ENCODE measurements at places on chromosomes 6 and 20.

DNA sequence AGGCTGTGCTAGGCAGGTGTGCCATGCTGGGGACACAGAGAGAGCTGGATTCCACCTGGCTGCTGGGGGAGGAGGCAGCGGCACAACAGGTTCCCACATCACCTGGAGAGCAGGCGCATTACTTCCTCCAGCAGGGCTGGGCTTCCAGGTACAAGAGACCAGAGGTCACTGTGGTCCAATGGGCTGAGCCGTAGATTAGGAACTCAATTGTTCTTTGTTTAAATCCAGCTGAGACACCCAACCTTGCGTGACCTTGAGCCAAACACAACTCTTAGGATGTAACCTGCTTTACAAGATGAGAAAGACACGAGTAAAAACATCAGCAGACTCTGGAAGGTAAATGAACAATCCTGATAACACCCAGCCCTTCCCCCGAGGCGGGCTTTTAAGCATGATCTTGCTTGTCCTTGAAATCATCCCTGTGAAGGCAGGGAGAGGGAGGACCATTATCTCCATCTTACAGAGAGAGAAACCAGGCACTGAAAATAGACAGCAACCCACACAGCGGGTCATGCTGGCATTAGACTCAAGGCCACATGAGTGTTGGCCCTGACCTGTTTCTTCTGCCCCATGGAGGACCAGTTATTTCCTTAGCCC, 216.5 kb upstream of the RREB1 start:
- no peak for DNase-seq

DNA sequence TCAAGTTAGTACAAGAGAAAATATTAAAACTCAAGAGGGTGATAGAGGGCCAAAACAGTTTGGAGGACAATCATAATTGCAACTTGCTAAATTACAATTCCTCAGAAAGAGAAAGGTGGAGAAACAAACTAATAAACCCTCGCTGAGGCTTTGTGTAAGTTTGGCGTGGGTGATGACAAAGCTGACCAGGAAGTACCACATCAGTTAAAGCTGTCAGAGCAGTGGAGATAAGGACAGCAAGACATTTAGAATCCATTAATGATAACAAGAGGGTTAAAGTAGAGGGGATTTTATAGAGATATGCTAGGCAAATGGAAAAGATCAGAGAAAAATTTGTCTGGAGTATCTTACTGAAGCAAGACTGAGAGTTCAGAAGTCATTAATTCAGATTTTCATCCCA, 334.4 kb downstream of the TFAP2B start:
- DNase-seq, result no peak

DNA sequence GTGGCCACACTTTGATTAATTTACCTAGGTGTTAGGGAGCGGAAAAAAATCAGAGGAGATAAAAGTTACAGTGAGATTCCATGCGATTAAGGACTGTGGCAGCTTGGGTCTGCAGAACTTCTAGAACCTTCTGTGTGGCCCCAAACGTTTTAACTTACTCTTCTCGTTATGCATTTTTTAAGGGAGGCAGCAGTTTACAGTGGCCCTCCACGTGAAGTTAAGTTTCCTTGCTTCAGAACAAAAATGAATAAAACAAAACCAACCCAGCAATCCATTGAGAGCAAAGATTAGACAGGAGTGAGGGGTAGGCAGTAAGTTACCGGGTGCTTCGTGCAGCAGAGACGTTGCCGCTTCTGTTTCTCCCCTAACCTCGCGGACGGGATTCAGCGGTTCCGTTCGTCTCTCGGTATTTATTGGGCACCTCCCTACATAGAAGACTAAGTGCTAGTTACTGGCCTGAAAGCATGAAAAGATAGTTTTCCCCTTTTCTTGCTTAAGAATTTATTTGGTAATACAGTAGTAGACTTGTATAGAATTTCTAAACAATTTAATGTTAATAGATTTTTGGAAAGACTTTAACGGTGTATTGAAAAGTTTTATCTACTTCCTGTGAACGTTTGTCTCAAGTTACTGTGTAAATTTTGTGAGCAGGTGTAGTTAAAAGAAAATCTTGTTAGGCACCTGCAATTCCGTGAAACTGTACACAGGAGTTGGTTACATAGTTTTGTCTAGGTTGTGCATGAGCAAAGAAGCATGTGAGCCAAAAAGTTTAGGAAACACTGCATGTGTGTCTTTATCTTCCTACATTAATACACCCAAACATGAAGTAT, 1.1 kb downstream of the BAG2 start:
- peak; percentile 3 for DNase-seq

GRCh38 chr20:609371-609964, 641 bp downstream of the TCF15 start:
- no peak for DNase-seq

DNA sequence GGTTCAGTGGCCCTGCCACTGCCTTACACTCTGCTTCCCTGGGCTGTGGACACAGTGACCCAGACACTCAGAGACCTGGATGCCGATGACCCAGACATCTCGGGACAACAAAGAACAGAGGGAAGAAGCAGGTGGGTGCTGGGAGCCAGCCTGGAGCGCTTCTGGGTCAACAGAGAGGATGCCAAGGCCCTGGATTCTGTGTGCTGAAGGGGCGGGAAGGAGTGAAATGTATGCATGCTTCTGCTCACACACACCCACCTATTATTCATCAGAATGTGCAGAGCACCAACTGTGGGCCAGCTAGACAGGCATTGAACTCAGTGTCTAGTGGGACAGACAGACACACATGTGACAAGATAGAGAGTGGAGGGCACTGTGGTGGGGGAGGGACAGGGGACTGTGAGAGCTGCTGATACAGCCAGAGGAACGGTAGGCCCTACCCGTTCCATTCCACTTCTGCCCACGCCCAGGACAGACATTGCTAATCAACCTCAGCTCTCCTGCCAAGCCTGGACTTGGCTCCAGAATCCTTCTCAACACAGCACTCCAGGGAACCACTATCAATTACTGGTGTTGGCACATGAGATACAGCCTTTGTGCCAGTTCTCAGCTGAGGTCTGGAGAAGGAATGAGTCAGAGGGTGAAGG, 20.2 kb downstream of the KCNK15 start:
- no peak for DNase-seq

GRCh38 chr6:137954253-137954652, 87.2 kb downstream of the TNFAIP3 start:
- no peak for DNase-seq

GRCh38 chr6:12066297-12066696, 54.2 kb downstream of the HIVEP1 start:
- no peak for DNase-seq

DNA sequence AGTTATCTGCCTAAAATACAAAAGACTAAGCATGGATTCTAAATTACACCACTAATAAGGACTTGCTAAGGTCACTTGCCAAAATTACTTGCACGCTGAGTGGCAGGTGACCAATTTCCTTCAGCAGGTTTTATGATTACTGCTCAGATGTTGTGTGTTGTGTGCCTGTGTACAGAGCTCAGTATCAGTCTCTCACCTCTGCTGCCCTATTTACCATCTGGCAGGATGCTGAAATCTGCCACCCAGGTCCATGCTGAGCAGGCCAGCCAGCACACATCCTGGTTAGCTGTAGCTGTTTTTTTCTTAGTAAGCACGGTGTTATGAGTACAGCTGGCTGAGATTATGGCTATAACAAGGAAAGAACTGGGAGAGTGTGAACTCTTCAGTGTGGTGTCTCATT, 34.0 kb downstream of the ELOVL4 start:
- no peak for DNase-seq

DNA sequence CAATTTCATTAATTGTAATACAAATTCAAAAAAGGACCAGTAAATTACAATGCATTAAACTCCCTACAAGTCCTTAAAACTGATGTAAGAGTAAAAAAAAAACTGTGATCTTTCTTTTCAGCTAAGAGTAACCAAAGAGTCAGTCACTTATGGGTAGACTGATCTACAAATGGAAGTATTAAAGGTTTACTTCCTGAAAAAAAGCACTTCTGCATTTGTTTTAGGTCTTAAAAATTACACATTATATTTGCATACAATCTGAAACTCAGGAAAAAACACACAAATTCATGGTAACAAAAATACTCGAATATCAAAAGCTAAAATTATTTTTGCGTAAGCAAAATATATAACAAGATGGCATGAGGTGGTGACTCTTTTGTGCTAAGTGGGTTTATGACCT, 23.5 kb downstream of the USP49 start:
- DNase-seq, result no peak

- no peak for DNase-seq
Observed at GRCh38 chr6:73182021-73182607, 43.2 kb downstream of the KHDC1L start.

DNA sequence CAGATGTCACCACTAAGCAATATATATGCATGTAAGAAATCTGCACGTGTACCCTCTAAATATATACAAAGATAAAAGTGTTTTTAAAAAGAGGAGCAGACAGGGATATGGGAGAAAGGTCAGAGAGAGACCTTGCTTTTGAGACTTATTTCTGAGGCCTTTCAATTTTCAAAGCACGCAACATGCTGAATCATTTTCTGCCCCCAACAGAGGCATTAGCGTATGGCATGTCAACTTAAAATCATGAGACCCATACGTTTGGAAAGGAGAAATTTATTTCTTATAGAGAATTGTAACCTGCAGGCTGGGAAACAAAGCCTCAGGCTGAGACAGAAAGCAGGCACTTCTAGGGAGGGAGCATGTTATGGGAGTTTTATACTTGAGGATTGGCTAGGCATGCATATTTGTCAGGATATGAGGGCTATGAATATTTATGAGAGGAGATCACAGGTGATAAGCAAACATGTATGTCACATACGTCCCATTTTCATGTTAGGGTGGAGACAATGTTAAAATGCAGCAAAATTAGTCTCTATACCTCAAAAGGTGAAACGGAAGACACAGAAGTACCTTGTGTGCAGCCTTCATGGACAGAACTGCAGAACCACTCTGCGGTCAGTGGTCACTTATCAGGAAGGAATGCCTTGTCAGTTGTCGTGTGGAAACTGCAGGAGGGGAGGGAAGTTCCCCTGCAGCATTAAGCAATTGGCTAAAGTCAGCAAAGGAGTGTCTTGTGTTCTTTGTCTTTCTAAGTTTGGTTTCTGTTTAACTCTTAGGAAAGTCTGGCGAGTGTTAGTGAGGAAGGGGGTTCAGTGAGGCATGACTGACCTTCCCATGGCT, 6.3 kb upstream of the GABRR2 start:
- DNase-seq, result no peak

- no peak for DNase-seq
Observed at GRCh38 chr20:20649945-20650344, 62.5 kb downstream of the RALGAPA2 start.

DNA sequence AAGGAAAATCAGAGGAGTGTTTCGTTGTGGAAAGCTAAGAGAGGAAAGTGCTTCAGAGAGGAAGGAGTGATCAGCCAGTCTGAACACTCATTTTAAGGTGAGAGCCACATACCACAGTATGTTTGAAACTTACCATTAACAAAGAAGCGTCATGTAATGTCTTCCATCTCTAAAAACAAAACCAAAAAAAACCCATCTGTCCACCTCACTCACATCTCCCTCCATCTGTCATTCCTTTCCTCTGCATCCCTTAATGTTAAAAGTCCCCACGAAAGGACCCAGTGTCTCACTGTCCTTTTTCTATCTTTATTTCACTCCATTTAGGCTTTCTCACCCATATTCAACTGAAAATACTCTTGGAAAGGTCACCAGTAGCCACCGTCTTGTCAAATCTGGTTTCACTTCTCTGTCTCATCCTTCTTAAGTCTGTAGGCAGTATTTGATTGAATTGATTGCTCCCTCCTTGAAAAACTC, 59.4 kb upstream of the GNRH2 start:
- no peak for DNase-seq

DNA sequence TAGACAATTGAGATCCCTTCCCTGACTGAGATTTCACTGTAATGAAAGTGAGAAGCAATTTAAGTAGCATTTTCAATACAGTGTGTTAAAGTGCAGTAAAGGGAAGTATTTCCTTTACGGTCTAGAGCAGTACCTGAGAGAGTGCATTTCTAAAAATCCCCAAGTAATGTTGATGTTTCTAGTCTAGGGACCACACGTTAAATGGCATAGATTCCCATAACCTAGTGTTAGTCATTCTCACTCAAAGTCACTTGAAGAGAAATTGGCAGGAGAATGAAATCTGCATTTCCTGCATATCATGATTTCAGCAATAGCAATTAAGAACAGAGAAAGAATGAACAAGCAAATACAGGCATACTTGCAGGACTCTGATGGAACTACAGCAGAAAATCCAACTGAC, 67.9 kb downstream of the CGA start:
- DNase-seq, result no peak

GRCh38 chr20:4544765-4545164, 176.9 kb upstream of the PRND start:
- no peak for DNase-seq

DNA sequence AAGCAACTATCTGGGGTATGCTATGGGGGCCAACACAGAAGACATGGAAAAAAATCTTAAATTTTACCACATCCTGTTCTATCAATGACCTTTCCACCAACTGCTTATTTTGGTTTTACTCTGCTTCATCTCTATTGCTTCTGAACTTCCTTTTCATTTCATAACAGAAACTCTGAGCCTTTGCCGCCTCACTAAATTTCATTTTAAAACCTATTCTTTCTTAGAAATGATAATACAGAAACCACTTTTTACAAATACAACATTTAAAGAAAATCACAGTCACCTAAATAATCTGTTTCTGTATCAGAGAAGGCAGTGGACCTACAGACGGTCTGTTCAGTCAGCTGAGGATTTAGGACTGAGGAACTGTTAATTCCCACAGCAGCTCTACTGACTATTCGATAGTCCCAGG, 117.5 kb downstream of the KCNQ5 start:
- DNase-seq, result no peak

GRCh38 chr6:135236732-135237131, 55.6 kb downstream of the MYB start:
- no peak for DNase-seq

GRCh38 chr20:51985013-51985415, 182.7 kb upstream of the SALL4 start:
- no peak for DNase-seq

DNA sequence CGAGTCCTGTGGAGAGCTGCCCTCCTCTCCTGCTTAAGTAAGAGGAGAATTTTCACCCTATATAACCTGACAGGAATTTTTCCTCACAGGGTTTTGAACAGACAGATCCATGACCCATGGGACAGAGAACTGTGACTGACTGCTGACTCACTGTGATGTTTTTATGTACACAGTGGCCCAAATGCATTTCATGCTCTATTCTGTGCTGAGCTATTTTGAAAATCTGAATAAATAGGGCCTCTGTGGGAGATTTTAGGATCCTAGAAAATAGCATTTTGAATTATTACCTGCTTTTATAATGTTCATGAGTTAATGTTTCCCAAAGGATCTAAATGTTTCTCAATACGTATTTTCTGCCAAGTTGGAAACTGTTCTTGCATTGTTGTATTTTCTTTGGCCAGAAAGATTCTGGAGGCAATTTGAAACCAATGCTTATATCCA, 577.4 kb downstream of the HTR1B start:
- DNase-seq, result no peak

DNA sequence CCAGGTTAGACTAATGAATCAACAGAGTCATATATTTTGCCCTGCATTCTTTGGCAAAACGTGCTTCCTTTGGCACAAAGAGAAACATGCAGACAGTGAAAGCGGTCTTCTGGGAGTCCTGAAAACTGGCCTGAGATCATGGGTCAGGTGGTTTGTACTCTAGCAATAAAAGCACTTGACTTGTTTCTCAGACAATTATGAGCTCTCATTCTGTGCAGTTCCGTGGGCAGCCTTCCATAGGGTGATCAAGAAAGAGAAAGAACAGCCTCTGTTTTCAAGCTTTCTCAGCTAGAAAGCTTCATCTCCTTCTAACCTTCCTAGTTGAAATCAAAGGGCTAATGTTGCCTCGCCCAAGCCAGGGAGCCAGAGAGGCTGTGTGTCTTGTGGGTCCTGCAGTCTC, 62.7 kb upstream of the ISM1 start:
- DNase-seq, result no peak
